ENCODE measurements at places on chromosomes 4 and X.

GRCh38 chr4:188329521-188329920 lies 190.3 kb downstream of the TRIML1 start:
- no peak for DNase-seq

GRCh38 chrX:20857746-20858145 lies 516.5 kb upstream of the CNKSR2 start:
- DNase-seq: no peak

- DNase-seq: no peak
These were observed 165.6 kb downstream of the CHIC1 start for GRCh38 chrX:73728602-73729001.

GRCh38 chrX:149074398-149074797 lies 430.7 kb downstream of the IDS start:
- no peak for DNase-seq

GRCh38 chr4:185101354-185101890 lies 41.6 kb upstream of the SLC25A4 start:
- no peak for DNase-seq

DNA sequence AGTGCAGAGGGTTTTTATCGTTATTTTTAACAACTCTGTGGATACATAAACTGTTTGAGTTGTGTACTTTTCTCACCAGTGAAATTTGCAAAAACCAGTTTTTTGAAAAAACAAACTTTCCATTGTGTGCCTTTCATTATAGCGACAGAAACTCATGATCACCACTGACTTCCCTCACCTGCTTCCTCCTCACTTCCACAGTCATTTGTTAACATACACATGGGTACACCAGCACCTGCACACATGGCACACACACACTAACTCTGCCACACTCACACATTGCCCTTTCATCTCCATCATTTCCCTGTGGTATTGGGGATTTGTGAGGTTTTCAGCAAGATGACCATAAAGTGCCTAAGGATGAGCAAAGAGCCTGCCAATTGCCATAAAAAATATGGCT lies 20.6 kb downstream of the CLDN22 start:
- DNase-seq: no peak

DNA sequence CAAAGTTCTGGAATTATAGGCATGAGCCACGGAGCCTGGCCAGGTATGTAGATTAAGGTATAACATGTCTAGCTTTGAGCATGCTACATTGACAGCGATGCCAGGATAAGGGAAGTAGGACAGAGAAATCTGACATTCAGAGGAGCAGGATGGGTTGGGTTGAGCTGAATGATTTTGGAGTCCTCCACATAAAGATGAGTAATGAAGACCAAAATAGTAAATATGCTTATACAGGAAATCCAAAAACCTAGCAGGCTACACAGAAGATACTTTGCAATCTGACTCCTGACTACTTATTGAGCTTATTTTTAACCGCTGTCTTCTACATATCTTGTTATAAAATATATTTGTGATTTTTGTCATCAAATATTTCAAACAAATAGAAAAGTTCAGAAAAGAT lies 69.7 kb downstream of the PDGFC start:
- no peak for DNase-seq

- DNase-seq: peak; percentile 8
These were observed 87.7 kb upstream of the EFHC2 start for GRCh38 chrX:44431194-44431593.

GRCh38 chrX:1853447-1853846 lies 238.6 kb downstream of the ASMT start:
- DNase-seq: no peak

DNA sequence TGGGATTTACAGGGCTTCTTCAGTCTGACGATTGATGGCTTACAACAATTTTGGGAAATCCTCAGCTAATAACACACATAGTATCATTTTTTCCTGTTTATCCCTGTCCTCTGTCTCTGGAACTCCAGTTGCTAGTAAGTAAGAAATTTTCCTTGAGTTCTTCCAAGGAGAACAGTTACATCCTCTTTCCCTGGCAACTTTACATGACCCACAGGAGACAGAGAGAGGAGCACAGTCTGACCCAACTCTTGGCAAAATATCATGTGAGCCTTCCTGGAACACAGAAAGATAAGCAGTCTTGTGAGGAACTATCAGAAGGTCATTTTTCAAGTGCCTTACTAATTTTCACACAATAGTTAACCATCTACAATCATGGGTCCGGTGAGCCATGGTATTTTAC lies 578.7 kb upstream of the PABPC4L start:
- DNase-seq: no peak

- no peak for DNase-seq
These were observed at the start of gene CD38 for GRCh38 chr4:15778289-15779241. TSS of gene CD38 (plus strand) at chr4:15778328. CDS start at chr4:15778415, 87 bp downstream.

DNA sequence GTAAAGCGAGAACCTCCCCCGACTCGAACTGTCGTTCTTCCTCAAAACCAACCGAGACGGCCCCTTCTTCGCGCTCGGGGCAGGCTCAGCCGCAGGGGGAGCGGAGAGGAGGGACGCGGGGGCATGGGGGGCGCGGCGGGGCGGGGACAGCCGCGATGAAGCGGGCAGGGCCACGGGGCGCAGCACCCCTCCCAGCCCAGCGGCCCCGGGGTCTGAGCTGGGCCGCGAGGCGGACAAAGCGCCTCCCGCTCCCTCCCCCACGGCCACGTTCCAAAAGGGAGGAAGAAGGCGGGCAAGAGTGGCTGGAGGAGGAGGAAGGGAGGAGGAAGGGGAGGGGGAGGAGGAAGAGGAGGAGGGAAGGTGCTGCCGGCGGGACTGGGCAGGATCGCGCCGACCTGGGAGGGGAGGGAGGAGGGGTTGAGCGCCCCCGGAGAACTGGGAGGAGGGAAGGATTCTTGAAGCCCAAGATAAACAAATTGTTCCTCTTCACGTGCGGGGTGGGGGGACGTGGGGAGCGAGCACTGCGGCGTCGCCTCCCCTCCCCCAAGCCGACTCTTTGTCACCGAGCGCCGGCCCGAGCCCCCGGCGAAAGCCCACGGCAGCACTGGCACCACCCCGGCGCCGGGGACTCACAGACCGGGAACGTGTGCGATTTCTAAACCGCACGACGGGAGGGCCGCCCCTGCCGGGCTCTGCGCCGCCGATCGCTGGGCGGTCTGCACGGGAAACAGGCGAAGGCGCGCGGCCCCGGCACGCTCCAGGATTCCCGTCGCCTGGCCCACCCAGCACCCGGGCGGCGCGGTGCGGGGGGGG lies 2.9 kb downstream of the MAML3 start:
- DNase-seq: peak; percentile 61

DNA sequence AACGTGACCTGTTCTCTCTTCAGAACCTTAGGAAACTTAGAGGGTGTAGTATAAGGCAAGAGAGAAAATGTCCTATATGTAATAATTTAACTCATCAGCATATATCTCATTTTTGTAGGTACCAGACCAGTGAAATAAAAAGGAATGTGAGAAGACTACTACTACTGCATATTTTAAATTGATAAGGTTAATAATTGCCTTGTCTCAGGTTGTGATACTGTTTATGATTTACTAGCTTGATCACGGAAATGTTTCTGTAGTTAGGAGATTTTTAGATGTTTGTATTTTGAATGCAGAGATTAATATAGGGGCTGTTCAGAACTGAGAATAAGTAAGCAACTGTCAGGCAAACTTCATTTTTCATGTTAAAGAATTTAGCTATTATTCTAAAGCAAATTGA lies 1563.4 kb downstream of the C4orf33 start:
- peak; percentile 38 for DNase-seq

DNA sequence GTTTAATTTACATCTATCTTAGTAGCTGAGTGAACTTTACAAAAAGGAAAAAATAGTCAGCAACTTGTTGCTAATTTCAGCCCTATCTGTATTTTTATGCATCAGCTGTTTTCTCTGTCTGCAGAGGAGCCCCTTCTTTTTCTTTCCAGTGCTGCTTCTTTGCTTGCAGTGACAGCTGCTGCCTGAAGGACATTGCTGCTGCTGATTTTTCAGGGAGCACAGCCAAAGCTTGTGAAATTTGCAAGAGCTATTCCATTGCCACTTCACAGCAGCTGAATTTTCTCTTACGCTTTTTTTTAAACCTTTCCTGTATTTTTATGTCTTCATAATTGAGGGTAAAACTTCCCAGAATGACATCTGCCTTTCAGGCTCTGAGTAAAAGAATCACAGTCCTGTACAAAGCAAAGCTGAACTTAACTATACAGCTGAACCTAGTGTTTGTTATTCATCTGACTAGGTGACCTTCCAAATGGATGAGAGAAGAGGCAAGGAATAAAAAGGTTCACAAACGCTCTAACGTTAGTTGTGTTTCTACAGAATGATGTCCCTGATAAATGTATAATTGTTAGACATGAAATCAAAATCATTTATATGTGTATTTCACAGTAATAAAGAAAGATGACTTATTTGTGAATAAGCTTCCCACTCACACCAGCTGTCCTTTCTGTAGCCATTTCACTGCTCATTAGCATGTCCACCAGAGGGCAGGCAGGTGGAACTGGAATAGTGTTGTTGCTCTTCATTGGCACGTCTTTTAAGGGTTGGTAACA lies 541.4 kb downstream of the ADGRL3 start:
- peak; percentile 17 for DNase-seq

DNA sequence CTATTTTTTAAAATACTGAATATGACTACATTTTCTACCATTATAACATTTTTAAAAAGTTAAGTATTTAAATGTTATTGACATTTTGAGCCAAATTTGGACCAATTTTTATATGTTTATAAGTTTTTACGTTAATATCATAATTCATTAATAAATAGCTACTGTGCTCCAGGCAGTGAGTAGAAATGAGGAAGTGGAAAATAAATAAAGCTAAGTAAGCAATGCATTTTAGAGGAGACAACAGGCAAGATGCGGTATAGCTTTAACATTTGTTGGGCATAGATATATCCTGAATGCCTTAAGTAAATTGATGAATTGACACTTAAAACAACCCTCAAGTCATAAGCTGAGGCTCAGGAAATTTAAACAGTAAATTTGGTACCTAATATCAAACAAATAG lies 474.8 kb downstream of the PCDH10 start:
- no peak for DNase-seq

- no peak for DNase-seq
These were observed 229.3 kb downstream of the ANKRD50 start for GRCh38 chr4:124483048-124483906.

- no peak for DNase-seq
These were observed 64.2 kb upstream of the HGFAC start for GRCh38 chr4:3377557-3377956.

DNA sequence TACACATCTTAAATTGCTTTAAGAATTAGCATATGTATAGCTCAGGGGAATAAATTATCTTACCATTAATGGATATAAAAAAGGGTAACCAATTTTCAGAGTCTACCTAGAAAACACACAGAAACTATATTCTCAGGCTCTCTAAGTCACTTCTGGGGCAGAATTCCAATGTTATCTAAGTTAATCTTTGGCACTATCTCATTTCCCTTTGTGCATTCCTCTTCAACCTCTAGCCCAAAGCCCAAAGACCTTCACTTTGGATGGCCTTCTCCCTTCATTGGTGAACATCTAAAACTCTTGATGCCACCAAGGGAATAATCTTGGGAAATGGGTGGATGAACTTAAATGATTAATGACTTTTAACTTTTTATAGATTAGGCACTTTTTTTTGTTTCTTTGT lies 108.3 kb downstream of the APBB2 start:
- no peak for DNase-seq

GRCh38 chrX:63466690-63467089 lies 115.6 kb upstream of the SPIN4 start:
- DNase-seq: no peak

DNA sequence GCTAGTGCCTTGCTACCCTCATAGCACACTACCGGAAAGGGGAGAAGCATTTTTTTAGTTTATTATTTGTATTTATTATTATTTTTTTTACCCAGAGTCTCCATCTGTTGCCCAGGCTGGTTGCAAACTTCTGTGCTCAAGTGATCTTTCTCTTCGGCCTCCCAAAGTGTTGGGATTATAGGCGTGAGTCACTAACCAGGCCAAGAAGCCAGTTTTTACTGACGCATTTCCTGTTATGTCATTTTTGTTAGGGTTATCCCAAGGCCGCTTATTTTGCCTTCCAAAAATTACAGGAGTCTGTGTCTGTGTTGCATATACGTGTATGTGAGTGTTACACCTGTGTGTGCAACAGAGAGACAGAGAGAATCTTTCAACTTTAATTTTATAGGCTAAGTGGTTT lies 404.5 kb downstream of the GBA3 start:
- DNase-seq: no peak

DNA sequence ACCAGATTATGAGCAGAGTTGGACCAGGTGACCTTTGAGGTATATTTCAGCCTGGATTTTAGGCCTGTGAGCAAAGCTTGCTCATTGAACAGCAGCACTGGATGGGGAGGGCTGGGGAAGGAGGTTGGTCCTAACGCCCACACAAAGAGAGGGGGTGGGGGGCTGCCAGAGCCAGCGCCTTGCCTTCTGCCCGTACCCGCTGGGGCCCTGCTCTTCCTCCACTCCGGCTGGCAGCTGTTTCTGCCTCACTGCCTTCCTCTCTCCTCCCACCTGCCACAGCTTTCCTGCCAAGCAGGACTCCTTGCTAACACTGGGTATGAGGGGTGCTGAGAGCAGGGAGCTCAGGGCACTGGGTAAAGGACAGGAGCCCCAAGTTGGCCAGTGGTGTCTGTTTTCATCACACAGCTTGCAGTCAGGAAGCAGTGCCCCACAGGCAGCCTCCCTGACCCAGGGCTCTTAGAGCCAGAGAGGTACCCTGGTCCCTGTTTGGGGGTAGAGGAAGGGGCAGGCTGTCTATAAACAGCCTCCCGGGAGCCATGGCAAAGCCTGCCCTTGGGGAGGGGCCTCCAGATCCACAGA lies 6.1 kb downstream of the NALF2 start:
- DNase-seq: no peak

- no peak for DNase-seq
These were observed 750.4 kb upstream of the AGA start for GRCh38 chr4:178192611-178193010.

DNA sequence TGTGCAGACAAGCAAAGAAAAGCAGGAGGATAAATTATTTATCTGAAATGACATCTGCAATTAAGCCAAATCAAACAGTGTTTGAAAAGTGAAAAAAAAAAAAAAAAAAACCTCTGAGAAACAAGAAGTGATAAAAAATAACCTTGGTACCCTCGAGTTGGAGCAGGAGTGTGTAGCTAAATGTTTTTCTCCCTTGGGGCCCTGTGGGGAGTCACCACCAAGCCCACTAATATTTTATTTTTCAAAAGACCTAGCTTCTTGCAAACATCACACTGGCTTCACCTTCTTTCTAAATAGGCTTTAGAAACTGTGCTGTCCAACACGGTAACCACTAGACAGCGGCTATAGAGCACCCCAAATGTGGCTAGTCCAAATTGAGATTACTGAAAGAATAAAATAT lies 47.7 kb downstream of the SNX25 start:
- DNase-seq: no peak

- DNase-seq: no peak
These were observed 40.8 kb downstream of the DCTD start for GRCh38 chr4:182876427-182876826.

DNA sequence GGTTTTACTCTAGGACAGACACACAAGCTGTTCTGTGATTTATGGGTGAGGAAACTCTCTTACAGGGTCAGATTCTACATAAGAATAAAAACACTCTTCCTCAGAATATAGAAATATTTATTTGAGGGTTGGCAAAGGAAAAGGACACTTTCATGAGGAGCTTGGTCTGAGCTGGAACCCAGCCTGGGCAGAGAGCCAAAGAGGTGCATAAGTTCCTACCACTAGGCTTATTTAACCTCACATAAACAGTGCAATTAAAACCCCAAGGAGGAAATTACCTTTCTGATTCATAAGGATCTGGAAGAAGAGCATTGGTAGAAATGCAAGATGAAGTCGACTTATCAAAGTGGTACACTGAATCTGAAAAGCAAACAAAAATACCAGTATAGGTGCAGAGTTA lies 32.9 kb downstream of the SETD7 start:
- DNase-seq: no peak

- no peak for DNase-seq
These were observed 42.0 kb downstream of the ANXA5 start for GRCh38 chr4:121654738-121655137.
